ENCODE measurements at places on chromosomes 2 and 18.

DNA sequence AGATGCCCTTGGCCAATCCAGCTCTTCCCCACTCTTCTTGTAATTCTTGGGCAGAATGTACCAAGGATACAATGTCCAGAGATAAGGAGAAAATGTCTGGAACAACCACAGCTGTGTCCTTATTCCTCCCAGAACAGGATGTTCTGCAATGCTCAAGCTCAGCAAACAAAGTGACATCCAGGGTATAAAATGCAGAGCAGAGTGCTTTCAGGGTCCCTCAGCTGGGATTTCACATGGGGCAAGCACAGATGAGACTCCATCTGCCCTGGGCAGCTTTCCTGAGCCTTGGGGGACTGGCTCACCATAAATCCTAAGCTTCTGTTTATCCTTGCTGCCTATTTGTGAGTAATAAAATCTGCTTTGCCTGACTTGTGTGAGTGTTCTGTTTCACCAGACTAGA lies 127.4 kb downstream of the VAPA start:
- no peak for DNase-seq

- DNase-seq = no peak
Measured at GRCh38 chr2:239259603-239260298, 141.1 kb downstream of the HDAC4 start.

GRCh38 chr18:45320724-45321123 lies 294.6 kb upstream of the SLC14A2 start:
- DNase-seq = no peak

GRCh38 chr2:6228251-6228650 lies 536.1 kb downstream of the SOX11 start:
- DNase-seq = no peak

DNA sequence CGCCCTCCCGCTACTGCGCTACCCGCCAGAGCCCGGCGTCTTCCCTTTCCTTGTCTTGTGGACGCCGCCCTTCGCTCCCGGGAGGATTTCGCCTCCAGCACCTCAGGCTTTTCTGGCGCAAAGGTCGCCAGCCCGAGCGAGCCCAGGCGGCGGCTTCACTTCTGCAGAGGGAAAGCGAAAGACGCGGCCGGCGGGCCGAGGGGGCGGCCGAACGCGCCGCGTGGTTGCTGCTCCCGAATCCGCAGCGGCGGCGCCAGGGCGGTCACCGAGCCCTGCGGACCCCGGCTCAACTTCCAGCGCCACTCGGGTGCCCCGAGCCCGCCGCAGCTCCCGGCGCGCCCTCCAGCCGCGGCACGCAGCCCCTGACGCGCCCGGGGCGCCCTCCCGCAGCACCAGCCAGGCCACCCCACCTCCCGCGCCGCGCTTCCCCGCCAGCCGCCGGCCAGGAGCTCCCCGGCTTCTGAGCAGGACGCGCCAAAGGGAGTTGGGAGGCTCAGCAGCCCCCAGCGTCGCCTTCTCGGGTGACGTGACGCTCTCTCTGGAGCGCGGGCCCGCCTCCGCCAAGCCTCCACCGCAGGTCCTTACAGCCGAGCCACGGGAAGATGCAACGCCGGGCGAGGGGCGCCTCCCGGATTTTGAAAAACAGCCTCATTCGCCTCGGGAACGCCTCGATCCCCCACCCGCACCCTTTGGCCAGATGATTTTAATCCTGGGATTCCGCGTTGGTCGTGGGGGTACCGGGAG lies 84.9 kb upstream of the EPB41L3 start:
- no peak for DNase-seq

GRCh38 chr2:122866095-122866494 lies 1110.6 kb downstream of the TSN start:
- no peak for DNase-seq

GRCh38 chr18:26804519-26804918 lies 61.0 kb downstream of the AQP4 start:
- no peak for DNase-seq

GRCh38 chr2:150883613-150883895 lies 378.1 kb downstream of the RBM43 start:
- no peak for DNase-seq

DNA sequence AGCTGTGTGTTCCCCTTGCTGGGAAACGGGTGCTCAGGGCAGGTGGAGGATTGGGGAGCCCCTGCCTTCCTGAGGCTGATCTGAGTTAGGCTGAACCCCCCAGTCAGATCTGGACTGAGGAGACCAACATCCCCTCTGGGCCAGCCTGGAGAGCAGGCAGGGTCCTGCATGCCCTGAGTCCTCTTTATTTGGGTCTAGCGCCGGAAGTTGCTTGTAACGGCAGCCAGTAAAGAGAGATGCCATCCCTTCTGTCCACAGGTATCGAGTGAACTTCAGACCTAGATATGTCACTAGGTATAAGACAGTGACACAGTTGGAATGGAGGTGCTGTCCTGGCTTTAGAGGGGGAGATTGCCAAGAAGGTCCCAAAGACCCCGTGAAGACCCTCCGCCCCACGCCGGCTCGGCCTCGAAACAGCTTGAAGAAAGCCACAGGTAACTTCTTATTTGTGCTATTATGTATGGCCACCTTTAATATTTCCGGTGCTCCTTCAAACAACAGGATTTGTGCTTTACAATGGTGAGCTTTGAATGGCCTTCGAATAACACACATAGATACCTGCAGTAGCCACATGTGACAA lies 38.0 kb downstream of the EMILIN2 start:
- no peak for DNase-seq

- DNase-seq = no peak
Measured at GRCh38 chr18:78659748-78660147, 319.9 kb upstream of the SALL3 start.

- no peak for DNase-seq
Measured at GRCh38 chr2:106990297-106990696, 104.3 kb upstream of the ST6GAL2 start.

- DNase-seq = no peak
Measured at GRCh38 chr2:169509298-169509885, at the start of gene KLHL41. Gene KLHL41 (plus strand): TSS chr2:169509702. CDS start chr2:169509779, 77 bp downstream.

GRCh38 chr18:78957140-78957539 lies 22.5 kb upstream of the SALL3 start:
- no peak for DNase-seq

DNA sequence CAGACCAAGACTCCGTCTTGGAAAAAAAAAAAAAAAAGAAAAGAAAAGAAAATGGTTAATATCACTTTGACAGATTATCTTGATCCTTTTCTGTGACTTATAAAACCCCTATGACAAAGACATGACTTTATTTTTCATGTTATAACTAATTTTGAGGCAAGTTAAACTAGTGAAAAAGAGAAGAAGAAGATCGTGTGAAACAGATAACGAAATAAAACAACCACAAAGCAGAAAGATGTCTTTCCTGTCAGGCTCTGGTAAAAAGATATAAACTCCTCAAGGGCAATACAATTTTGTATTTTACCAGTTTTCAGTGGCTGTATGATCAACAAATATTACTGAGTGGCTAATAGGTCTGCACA lies 13.4 kb upstream of the RBMS1 start:
- DNase-seq = no peak

DNA sequence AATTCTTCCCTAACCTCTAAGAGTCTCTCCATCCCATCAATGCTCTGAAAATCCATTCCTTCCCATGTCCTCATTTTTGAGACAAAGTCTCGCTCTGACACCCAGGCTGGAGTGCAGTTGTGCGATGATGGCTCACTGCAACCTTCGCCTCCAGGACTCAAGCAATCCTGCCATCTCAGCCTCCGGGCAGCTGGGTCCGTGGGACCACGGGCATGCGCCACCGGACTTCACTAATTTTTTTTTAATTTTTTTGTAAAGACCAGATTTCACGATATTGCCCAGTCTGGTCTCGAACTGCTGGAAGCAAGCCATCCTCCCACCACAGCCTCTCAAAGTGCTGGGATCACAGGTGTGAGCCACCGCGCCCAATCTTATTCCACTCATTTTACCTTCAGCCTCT lies 1.6 kb downstream of the FEZ2 start:
- no peak for DNase-seq

- DNase-seq = no peak
Measured at GRCh38 chr2:7010391-7011054, 93.3 kb downstream of the RNF144A start.

GRCh38 chr2:222751238-222751637 lies 79.8 kb downstream of the MOGAT1 start:
- no peak for DNase-seq

- DNase-seq = no peak
Measured at GRCh38 chr2:152440460-152440859, 105.5 kb downstream of the FMNL2 start.

GRCh38 chr2:8525582-8526402 lies 156.1 kb upstream of the ID2 start:
- no peak for DNase-seq

DNA sequence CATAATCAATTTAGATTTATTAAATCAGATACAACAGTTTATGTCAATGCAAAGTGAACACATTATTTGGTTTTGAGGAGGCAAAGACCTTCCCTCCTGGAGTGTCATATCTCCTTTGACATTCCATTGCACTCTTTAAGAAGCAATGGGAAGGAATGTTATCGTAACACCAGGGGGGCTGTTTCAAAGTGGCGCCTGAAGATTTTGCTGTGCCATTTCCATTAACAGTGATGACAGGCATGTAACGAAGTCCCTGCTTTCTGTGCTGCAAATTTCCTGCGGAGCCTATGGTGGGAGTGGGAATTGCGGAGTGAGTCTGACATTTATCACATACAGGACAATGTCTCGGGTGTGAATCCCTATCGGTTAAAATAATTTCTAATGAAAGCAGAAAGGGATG lies 499.6 kb upstream of the RAB6C start:
- no peak for DNase-seq

DNA sequence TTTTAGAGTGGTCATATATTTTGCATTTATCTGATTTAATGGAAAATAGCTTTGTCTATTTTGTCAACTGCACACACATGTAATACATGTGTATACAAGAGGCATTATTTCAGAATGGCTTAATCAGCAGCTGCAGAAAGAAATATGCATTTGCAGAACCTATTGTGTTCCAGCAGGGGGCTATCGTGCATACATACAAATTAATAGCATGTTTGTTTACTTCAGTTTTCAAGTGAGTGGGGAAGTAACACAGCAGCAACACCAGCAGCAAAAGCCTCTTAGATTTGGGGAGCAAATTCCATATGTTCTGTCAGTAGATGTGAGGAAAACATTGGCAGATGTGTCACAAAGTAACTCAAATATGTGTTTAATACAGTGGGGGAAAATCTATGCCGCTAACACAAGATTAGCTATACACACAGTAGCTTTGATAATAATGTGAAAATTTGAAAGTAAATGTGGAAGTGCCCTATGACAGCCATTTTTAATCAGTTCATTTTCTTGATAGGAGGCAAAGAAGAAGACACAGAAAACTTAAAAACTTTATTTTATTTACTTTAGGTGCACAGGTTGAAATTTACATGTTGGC lies 218.1 kb downstream of the WDR7 start:
- DNase-seq = no peak

GRCh38 chr18:34153711-34154110 lies 71.0 kb downstream of the NOL4 start:
- no peak for DNase-seq

DNA sequence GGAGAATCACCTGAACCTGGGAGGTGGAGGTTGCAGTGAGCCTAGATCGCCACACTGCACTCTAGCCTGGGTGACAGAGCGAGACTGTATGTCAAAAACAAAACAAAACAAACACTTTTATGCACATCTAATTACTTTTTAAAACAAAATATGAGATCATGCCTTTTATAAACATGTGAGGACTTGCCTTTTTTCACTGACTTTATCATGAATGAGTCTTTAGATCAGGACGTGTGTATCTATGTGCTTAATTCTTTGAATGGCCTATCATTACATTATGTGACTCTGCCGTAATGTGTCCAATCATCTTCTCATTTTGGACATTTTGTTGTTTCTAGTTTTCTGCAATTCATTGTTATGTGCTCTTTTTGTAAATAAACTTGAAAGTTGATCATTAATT lies 58.7 kb downstream of the FAM117B start:
- no peak for DNase-seq

GRCh38 chr2:74001781-74002504 lies 17.2 kb downstream of the TET3 start:
- no peak for DNase-seq

- DNase-seq = no peak
Measured at GRCh38 chr2:57809230-57809629, 237.4 kb upstream of the VRK2 start.

DNA sequence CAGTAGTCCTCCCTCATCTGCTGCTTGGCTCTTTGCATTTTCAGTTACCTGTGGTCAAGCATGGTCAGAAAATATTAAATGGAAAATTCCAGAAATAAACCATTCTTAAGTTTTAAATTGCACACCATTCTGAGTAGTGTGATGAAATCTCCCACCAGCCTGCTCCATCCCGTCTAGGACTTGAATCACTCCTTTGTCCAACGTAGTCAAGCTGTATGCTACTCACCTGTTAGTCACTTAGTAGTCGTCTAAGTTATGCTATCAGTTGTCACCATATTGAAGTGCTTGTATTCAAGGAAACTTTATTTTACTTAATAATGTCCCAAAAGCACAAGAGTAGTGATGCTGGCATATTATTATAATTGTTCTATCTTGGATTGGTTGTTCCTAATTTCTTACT lies 172.5 kb downstream of the FIGN start:
- no peak for DNase-seq

GRCh38 chr2:234496835-234497593 lies at the start of gene ARL4C:
Gene ARL4C (minus strand): TSS chr2:234497081. CDS start chr2:234496586, 495 bp downstream.
- peak; percentile 52 for DNase-seq

DNA sequence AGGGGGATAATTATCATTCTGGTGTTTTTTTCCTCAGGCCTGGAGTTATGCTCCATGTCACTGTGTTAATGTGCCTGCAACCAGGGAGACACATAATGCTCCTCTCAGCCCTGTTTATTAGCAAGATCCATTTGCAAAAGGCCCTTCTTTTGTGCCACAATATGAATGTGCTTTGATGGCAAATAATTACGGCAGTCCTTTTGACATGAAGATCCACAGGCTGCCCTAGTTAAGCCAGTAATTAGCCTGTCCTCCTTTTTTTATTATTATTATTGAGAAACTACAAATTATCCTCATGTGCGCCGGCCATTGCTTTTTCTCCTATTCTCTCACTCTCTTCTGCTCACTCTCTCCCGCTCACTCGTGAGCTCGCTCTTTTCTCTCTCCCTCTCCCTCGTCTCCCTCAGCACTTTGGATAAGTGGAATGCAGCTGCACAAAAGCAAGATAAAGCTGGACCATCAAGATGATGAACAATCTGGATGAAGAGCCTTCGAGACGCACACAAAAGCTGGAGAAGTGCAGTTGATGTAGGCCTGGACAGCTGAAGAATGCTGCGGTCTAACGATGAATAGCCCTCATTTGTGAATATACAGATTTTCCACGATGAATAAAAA lies 762.3 kb downstream of the BCL11A start:
- no peak for DNase-seq

GRCh38 chr2:66781804-66782203 lies 346.9 kb downstream of the MEIS1 start:
- no peak for DNase-seq

DNA sequence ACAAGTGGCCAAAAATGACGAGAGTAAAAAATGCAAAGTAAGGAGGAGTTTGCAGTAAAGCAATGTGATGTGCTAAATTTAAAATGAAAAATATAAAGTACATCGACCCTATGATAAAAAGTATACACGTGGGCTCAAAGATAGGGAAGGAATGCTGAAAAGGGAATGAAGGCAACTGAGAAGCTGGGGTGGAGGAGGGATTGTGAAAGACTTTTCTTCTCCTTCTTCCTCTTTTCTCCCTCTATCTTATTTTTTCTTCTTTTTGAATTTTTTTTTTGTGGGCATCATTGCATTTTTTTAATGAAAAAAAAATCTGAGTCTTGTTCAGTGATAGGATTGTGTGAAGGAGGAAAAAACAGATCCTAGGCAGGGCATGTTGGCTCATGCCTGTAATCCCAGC lies 57.6 kb upstream of the STK17B start:
- DNase-seq = no peak

Measured in activated CD8-positive, alpha-beta memory T cell treated with anti-CD3 and anti-CD28 coated beads for 1 hour (primary cell).